ENCODE measurements at places on chromosomes 2 and 18.
A peak's percentile ranks its signal among the peaks of the same experiment; 100 is the strongest.

- no peak for DNase-seq
Observed at GRCh38 chr2:181103659-181104058, 123.3 kb downstream of the UBE2E3 start.

GRCh38 chr2:241900251-241901017, 30.9 kb downstream of the RTP5 start:
- no peak for DNase-seq

GRCh38 chr2:5690718-5691220, 1.4 kb upstream of the SOX11 start:
- no peak for DNase-seq

DNA sequence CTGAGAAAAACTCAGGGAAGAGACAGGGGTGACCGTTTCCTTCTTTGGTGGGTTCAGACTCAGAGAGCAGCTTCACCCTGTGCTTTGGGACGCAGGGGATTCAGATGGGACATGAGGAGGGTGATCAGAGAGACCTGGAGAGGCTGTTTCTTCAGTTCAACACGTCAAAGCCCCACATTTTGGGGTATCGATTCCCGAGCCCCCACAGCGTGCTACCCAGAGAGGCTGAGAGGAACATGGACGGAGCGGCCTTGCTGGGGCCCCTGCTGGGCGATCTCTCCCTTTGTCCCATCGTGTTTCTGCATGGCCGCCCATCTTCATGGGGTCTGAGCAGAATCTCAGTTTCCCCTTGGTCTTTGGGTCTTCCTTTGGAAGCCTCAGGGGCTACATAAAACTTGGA, 38.2 kb upstream of the PXDN start:
- no peak for DNase-seq

GRCh38 chr2:72165792-72166191, 18.1 kb upstream of the CYP26B1 start:
- no peak for DNase-seq

- DNase-seq, result no peak
Observed at GRCh38 chr2:7023542-7023941, 106.3 kb downstream of the RNF144A start.

- no peak for DNase-seq
Observed at GRCh38 chr2:1841461-1841860, 97.1 kb upstream of the PXDN start.

- DNase-seq, result no peak
Observed at GRCh38 chr2:1709946-1710560, 34.3 kb downstream of the PXDN start.

DNA sequence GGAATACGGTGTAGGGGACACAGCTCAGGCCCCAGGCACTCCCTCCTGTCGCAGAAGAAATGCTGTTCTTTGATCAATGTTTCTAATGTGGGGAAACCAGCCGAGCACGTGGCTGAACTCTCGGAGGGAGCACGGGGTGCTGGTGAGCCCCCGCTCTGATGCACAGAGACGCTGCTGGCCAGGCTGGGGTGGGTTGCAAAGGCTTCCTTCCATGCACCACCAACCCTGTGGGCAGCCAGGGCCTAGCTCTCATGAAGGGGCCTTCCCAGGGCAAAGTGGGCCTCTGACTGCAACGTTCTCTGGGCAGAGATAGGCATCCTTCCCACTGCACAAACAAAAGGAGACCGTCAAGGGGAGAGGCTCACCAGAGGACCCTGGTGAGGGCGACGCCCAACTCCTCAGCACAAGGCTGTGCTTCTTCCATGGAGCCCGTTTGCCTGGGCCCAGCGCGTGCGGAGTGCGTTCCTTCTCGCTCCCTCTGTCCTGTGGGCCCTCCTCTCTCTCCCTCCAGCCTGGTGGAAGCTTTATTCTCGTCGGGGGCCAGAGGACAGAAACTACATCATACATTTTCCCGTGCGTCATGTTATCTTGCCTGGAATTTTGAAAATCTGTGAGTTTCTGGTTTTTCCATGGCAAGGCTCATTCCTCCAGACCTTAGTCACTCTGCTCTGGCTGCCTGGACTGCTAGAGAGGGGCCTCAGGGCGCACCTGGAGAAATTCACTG, 61.1 kb upstream of the SP3 start:
- no peak for DNase-seq

GRCh38 chr18:62426191-62426488, 96.7 kb upstream of the ZCCHC2 start:
- DNase-seq, result no peak

GRCh38 chr2:181847702-181848101, 43.8 kb upstream of the ITPRID2 start:
- DNase-seq, result no peak

DNA sequence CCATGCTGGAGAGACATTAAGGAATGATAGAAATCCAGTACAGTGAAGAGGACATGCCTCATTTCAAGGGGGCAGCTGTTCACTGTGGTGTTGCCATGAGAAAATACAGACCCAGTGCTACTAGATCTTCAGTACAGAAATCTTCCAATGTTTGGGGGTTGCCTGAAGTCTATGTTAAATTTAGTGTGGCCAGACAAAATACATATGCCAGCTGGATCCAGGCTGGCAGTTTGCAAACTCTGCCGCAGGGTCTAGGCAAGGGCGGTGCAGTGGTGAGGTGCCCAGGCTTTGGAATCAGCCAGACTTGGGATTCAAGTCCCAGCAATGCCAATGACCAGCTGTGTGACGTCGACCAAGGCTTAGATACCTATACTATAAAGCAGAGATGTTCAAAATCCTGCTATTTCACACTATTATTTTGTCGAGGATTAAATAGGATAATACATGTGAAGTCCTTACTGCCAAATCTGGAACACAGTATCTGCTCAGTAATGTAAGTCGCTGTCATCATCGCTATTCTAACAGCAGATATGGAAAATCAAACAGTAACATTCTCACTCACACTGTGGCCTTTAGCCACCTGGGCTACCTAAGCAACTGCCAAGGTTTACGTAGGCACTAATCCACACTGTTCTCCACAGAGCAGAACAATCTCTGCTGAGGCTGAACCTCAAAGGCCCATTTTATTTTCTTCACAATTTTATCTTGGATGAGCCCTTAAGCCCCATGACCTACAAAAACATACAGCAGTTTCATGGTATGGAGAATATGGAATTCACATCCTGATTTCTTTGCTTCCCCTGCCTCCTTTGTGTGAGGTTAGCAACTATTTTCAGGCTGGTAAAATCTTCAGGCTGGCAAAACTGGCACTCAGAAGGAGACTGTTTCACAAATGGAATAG, 5.9 kb upstream of the TMSB10 start:
- no peak for DNase-seq

- no peak for DNase-seq
Observed at GRCh38 chr18:57657542-57657941, 35.9 kb upstream of the NARS1 start.

- no peak for DNase-seq
Observed at GRCh38 chr18:57461652-57462269, 26.6 kb downstream of the ONECUT2 start.

- no peak for DNase-seq
Observed at GRCh38 chr18:36051760-36052159, 15.6 kb downstream of the RPRD1A start.

DNA sequence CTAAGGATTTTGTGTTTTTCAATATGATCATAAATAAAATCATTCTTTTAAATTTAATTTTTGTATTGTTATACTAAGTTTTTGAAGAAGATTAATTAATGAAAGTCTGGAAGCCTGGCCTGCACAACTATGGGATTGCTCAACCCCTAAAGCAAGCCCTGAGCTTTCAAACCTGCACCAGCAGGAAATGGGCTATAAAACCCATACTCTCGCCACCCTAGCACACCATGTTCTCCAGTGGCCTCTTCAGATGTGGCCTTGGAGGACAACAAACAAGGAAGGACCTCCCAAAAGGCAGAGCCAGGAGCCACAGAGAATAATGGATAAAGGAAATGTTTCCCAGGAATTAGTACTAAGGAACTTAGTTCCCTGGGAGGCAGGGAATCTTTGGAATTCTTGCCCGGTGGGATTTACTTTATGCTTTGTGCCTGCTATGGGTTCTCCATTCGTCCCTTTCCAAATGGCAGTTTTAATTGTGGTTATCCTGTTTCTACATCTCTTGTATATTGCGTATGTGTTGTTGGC, 212.5 kb downstream of the ZFP36L2 start:
- no peak for DNase-seq

- DNase-seq, result no peak
Observed at GRCh38 chr18:50469380-50469781, 90.5 kb upstream of the MAPK4 start.

DNA sequence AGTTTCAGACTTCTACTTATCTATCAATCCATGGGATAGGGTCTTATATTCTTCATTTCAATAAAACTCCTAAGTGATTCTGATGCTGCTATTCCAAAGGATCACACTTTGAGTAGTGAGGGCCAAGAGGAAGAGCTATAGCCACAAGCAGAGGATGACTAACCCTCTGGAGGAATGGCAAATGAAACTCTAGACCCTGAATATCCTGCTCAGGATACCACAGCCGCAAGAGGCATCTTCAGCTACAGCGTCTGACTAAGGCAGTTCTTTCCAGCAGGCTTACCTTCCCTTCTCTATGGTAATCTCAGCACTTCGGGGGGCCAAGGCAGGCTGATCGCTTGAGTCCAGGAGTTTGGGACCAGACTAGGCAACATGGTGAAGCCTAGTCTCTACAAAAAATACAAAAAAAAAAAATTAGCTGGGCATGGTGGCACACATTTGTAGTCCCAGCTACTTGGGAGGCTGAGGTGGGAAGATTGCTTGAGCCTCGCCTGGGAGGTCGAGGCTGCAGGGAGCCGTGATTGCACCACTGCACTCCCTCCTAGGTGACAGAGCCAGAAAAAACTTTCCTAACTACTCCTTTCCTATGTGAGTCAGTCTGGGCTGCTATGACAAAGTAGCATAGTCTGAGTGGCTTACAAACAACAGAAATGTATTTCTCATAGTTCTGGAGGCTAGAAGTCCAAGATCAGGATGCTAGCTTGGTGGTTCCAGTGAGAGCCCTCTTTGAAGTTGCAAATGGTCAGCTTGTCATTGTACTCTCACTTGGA, 371.9 kb downstream of the IRS1 start:
- no peak for DNase-seq

DNA sequence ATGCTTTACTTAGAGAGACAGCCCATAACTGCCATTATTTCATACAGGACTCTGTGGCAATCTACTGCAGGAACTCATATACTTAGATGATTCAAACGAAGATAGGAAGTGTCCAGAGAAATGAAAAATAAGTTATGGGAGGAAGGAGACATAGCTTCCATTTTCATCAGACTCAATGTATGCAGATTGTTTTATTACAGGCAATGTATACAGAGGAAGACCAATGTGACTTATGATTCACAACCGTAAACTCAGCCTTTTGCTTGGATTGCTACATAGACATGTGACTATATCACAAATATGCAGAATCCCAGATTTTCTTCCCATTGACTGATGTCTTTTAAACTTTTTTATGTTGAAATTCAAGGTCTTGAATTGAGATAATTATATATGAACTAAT, 793.4 kb downstream of the SATB2 start:
- DNase-seq, result no peak

DNA sequence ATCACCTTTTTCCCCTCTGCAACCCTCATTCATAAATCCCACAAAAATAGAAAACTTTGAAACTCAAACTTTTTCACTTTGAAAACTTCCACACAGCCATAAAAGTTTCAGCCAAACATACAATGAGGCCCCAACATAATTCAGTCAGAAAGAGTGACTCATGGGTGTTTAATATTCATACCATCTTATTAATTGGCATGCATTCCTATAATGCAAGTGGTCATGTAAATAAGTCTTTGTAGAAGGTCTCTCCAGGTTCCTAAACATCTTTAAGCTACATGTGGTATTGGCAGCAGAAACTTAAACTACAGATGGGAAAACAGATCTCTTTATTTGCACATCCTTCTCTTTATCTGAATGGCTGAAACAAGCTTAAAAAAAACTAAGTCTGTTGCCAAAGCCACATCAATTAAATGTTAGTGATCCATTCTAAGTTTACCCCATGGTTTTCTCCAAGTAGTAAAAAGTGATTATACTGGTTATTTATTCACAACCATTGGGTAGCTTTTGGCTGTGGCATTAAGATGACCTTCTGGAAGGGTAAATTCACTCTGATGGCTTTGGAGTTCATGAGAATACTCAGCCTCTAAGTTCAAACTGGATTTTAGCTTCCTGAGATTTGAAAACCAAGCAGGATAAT, 70.2 kb upstream of the LYPD1 start:
- peak; percentile 53 for DNase-seq

GRCh38 chr2:19319698-19320097, 38.7 kb downstream of the OSR1 start:
- DNase-seq, result no peak

- peak; percentile 13 for DNase-seq
Observed at GRCh38 chr2:187581125-187581896, 27.1 kb upstream of the TFPI start.

DNA sequence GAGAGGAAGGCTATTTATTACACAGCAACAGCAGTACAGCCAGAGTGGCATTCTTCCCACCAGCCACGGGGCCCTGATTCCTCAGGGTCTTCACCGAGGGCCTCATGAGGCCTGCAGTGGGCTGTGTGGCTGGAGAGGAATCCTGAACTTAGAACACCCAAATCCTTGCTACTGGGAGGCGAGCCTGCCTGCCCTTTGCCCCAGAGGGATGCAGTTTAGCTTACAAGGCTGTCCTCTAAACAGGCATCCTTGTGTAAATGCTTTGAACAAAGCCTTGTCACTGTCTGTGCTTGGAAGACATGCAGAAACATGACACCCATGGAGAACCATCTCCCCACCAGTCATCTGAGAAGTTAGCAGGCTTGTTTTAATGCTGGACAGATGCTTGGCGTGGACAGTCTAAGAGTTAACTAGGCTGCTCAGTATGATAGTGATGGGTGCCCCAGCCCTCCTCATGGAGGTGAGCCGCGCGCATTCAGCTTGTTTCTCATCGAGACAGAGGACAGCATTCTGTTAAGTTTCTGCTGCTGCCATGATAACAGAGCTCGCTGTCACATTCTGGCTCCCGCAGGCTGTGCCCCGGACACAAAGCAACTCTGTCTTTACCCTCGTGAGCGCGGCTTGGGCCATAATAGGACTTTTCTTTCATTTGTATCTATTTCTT, 42.9 kb downstream of the ADI1 start:
- peak; percentile 95 for DNase-seq

All from COLO829 (cell line).